ENCODE measurements at places on chromosomes 6 and 20.
A peak's percentile ranks its signal among the peaks of the same experiment; 100 is the strongest.

GRCh38 chr20:56391037-56391436 is 978 bp downstream of the AURKA start:
- no peak overlapping the region for H3K4me3 ChIP-seq
- no peaks in the 10 kb centered on the region for H3K27me3 ChIP-seq
- no peak overlapping the region for H3K27ac ChIP-seq
- H3K4me1 ChIP-seq = peaks cover 14% of the 10 kb centered on the region
- no peak for DNase-seq

GRCh38 chr20:2911200-2911599 is 37.9 kb downstream of the PTPRA start:
- H3K4me1 ChIP-seq = no peaks in the 10 kb centered on the region
- no peak for DNase-seq
- H3K36me3 ChIP-seq = no peaks in the 10 kb centered on the region

- peaks cover 8% of the 10 kb centered on the region for H3K36me3 ChIP-seq
- peak overlapping the region; percentile 67 for H3K27ac ChIP-seq
- DNase-seq = peak; percentile 36
Measured at GRCh38 chr6:52286798-52287432, 2.4 kb upstream of the MCM3 start.

DNA sequence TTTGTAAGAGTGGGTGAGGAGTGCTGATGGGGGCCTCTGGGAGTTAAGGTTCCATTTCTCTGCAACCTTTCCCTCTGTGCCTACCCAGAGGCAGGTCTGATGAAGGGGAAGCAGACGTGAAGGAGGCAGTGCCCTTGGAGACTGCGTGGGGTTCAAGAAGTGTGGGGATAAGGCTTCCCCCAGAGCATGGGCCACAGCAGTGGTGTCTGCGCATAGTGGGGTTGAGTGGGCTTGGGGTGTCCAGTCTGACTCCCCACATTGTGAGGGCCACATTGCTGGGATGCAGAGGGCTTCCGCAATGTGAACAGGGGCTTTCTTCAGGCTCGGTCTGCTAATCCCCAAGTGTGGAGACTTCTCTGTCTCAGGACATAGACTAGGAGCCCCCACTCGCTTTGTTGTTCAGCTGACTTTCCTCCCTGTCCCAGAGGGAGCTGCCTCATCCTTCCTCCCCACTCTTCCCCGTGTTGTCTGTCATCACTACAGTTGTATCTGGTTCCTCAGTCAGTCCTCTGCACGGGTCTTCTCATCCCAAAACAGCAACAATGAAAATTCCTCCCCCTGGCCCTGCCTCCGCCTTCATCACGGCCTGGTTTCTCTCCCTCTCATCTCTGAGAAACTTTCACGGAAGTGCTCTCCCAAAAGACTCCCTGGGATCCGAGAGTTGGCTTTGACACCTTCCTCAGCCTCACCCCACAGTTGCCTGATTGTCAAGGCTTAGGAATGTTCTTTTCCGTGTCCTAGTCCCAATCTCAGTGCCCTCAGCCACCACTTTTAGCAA is 2.8 kb downstream of the EBF4 start:
- no peak overlapping the region for H3K4me3 ChIP-seq
- peaks cover 21% of the 10 kb centered on the region for H3K27me3 ChIP-seq
- no peaks in the 10 kb centered on the region for H3K36me3 ChIP-seq
- H3K4me1 ChIP-seq = peaks cover 7% of the 10 kb centered on the region
- no peak overlapping the region for H3K27ac ChIP-seq

GRCh38 chr6:69289689-69290495 is 506.9 kb downstream of the LMBRD1 start:
- no peaks in the 10 kb centered on the region for H3K27me3 ChIP-seq
- H3K27ac ChIP-seq = no peak overlapping the region
- no peak overlapping the region for H3K4me3 ChIP-seq
- DNase-seq = no peak
- no peaks in the 10 kb centered on the region for H3K36me3 ChIP-seq

DNA sequence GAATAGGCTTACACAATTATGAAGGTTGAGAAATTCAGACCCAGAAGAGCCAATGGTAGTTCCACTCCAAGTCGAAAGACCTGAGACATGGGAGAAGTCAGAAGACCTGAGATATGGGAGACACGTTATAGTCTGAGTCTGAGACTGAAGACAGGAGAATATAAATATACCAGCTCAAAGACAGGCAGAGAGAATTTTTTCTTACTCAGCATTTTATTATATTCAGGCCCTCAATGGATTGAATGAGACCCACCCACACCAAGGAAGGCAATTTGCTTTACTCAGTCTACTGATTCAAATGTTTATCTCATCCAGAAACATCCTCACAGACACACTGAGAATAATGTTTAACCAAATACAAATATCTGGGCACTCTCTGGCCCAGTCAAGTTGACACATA is 693.5 kb downstream of the HDGFL1 start:
- no peak overlapping the region for H3K27ac ChIP-seq
- H3K4me3 ChIP-seq = no peak overlapping the region
- no peaks in the 10 kb centered on the region for H3K4me1 ChIP-seq
- DNase-seq = no peak
- no peaks in the 10 kb centered on the region for H3K27me3 ChIP-seq

DNA sequence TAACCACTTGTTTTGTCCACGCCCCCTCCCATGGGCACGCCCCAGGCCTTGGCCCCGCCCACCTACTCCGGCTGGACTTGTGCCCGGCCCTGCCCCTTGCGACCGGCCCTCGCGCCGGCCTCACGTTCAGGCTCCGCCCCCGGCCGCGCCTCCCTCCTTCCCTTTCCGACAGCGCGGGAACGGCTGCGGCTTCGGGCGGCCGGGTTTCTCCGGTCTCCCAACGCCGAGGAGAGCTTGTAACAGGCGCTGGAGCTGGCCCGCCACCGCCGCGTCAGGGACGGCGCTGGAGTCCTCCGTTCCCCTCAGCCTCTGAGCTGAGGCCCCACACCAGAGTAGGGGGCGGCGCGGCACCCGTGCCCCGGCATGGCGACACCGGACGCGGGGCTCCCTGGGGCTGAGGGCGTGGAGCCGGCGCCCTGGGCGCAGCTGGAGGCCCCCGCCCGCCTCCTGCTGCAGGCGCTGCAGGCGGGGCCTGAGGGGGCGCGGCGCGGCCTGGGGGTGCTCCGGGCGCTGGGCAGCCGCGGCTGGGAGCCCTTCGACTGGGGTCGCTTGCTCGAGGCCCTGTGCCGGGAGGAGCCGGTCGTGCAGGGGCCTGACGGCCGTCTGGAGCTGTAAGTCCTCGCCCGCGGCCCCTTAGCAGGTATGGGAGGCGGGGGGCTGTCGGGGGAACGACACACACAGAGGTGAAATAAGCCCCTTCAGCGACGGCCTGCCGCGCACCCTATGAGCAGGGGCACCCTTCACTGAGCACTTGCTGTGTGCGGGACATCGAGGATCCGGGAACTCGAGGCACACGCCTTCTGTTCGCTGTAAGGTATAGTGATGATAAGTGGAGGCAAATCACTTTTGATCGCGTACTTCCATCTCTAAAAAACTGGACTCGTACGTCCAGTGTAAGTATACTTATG is at the start of gene FANCE:
Gene FANCE (plus strand): TSS at position 156 of the 908 bp plus-strand sequence. CDS start 208 bp downstream, at position 364.
- peaks cover 10% of the 10 kb centered on the region for H3K4me1 ChIP-seq
- peak; percentile 91 for DNase-seq
- H3K36me3 ChIP-seq = no peaks in the 10 kb centered on the region
- H3K4me3 ChIP-seq = peak within 1 kb of the TSS; percentile 78

- H3K4me1 ChIP-seq = peaks cover 29% of the 10 kb centered on the region
- H3K4me3 ChIP-seq = no peak overlapping the region
- no peaks in the 10 kb centered on the region for H3K36me3 ChIP-seq
- no peaks in the 10 kb centered on the region for H3K27me3 ChIP-seq
- H3K27ac ChIP-seq = no peak overlapping the region
Measured at GRCh38 chr6:14274546-14275492, 157.2 kb downstream of the CD83 start.

GRCh38 chr20:33861458-33861857 is 50.3 kb downstream of the CHMP4B start:
- peaks cover under 1% of the 10 kb centered on the region for H3K36me3 ChIP-seq
- DNase-seq = no peak
- H3K4me3 ChIP-seq = no peak overlapping the region
- peaks cover 19% of the 10 kb centered on the region for H3K4me1 ChIP-seq
- H3K27ac ChIP-seq = no peak overlapping the region
- H3K27me3 ChIP-seq = no peaks in the 10 kb centered on the region

DNA sequence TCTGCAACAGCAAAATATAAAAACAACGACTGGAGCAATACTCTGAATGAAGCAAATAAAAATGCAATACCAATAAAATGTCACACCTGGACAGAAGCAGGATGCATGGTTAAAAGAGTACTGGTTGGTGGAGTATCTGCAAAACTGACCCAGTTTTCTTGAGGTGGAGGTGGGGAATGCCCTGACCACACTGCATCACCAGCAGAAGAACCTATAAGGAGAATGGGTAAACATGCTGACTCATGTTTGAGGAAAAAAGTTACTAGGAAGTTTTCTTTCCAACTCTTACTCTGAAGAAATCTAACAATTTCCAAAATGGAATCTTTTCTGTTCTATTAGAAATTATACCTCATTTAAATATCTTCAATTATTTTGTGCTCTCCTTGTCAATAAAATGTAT is 43.6 kb downstream of the REPS1 start:
- peak; percentile 36 for DNase-seq
- H3K4me3 ChIP-seq = no peak overlapping the region
- H3K4me1 ChIP-seq = no peaks in the 10 kb centered on the region
- no peaks in the 10 kb centered on the region for H3K27me3 ChIP-seq
- H3K36me3 ChIP-seq = peaks cover 30% of the 10 kb centered on the region

DNA sequence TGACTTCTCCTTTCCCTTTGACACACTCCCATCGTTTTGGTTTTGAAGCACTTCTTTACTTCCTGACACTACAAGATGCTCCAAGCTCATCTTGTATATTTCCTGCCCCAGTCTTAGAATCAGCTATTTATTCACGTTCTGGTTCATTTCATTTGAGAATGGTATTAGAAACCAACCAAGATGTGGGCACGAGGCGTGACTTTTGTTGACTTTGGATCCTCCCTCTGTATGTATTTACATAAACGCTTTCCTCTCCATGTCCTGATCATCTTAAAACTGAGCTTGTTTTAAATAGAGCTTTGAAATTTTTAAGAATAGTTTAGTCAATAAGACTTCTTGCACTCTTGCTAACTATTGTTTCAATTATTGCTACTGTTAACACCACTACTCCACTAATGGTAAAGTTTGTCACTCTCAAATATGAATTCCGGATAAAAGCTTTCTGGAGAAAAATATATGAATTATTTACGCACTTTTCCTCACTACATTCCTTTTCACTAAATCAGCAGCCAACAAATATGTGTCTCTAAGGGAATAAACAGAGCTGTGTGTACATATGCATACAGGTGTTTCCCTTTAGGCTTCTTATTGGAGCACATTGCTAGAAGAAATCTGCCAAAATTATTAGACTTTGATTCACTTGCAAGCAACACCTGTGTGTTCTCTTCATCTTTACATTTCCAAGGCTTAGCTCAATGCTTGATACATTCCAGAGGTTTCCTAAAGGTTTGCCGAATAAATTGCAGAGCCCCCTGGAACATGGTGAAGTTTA is 77.3 kb upstream of the TMEM244 start:
- DNase-seq = no peak
- H3K27me3 ChIP-seq = no peaks in the 10 kb centered on the region
- H3K27ac ChIP-seq = no peak overlapping the region
- H3K4me3 ChIP-seq = no peak overlapping the region
- no peaks in the 10 kb centered on the region for H3K4me1 ChIP-seq

GRCh38 chr6:57108691-57109090 is 18.7 kb downstream of the ZNF451 start:
- no peaks in the 10 kb centered on the region for H3K27me3 ChIP-seq
- H3K4me3 ChIP-seq = no peak overlapping the region
- no peaks in the 10 kb centered on the region for H3K4me1 ChIP-seq
- no peak overlapping the region for H3K27ac ChIP-seq
- peaks cover 7% of the 10 kb centered on the region for H3K36me3 ChIP-seq
- DNase-seq = no peak

DNA sequence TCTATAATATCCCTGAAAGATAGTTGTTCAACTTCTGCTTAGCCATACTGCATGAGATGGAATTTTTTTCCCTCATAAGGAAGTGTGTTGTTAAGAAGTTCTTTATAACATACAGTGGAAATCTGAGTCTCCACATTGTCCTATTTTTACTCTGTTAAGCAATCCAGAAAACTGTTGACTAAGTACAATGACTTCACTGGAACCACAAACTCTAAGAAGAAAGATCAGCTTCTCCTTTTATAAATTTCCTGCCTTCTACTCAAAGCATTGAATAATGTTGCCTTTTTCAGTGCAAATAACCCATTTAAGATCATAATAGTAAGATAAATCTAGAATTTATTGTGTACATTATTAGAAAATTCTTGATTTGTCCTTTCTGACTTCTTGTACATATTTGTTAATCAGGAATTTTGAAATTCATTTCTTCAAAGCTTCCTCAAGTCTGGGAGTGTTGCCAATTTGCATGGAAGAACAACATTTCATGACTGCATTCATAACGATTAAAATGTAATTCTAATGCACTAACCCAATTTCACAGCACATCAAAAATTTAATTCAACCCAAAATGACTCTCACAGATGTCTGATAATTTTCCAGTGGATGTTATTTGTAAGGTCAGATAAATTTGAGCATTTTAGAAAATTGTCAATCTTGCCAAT is 45.6 kb upstream of the ANKEF1 start:
- DNase-seq = no peak
- H3K36me3 ChIP-seq = no peaks in the 10 kb centered on the region
- H3K27ac ChIP-seq = no peak overlapping the region
- H3K4me3 ChIP-seq = no peak overlapping the region
- H3K4me1 ChIP-seq = no peaks in the 10 kb centered on the region

- H3K4me1 ChIP-seq = peaks cover 9% of the 10 kb centered on the region
- no peak for DNase-seq
- peaks cover 9% of the 10 kb centered on the region for H3K36me3 ChIP-seq
- peak overlapping the region; percentile 55 for H3K27ac ChIP-seq
- no peaks in the 10 kb centered on the region for H3K27me3 ChIP-seq
Measured at GRCh38 chr6:135030056-135030473, 24.6 kb downstream of the HBS1L start.

DNA sequence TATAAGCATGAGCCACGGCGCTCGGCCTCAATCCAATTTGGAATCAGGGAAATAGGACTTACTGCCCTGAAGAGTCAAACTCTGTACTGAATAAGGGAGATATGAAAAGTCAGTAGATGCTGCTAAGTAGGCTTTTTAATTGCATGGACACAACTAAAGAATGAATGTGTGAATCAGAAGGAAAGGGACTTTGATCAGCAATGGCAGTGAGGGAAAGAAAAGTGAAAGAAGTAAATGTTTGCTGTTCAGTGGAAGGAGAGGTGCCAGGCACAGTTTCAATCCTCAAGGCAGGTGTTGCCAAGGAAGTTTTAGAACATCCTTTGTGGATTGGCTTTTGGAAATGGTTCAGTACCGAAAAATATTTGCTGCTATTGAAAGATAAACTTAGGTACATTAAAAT is 62.2 kb upstream of the GCM1 start:
- H3K27ac ChIP-seq = no peak overlapping the region
- no peak for DNase-seq
- H3K27me3 ChIP-seq = no peaks in the 10 kb centered on the region
- H3K4me3 ChIP-seq = no peak overlapping the region

DNA sequence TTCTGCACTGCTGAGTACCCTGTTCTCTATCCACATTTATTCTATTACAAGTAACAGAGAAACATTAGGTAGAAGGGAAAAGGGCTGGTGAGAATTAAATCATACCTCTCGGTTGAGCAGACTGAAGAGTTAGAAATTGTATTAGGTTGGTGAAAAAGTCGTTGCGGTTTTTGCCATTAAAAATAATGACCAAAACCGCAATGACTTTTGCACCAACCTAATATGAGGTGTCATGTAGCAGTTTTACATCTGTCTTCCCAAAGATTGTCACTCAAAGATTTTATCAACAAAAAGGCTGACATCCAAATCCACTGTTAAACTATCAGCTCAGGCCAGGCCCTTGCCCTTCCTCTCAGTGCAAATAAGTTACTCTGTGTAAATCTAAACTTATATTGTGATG is 28.3 kb upstream of the GRIK2 start:
- no peak overlapping the region for H3K4me3 ChIP-seq
- no peaks in the 10 kb centered on the region for H3K36me3 ChIP-seq
- H3K4me1 ChIP-seq = no peaks in the 10 kb centered on the region
- H3K27ac ChIP-seq = no peak overlapping the region
- no peak for DNase-seq
- no peaks in the 10 kb centered on the region for H3K27me3 ChIP-seq

Data from effector memory CD4-positive, alpha-beta T cell (primary cell).